AG08396 (cell line): ENCODE measurements at places on chromosomes 16 and 17.

- no peak for DNase-seq
Measured at GRCh38 chr17:50583641-50584040, 23.1 kb downstream of the CACNA1G start.

- no peak for DNase-seq
Measured at GRCh38 chr17:77568540-77568939, 390.0 kb upstream of the TNRC6C start.

GRCh38 chr17:27573971-27574525, 56.9 kb upstream of the LGALS9 start:
- no peak for DNase-seq

DNA sequence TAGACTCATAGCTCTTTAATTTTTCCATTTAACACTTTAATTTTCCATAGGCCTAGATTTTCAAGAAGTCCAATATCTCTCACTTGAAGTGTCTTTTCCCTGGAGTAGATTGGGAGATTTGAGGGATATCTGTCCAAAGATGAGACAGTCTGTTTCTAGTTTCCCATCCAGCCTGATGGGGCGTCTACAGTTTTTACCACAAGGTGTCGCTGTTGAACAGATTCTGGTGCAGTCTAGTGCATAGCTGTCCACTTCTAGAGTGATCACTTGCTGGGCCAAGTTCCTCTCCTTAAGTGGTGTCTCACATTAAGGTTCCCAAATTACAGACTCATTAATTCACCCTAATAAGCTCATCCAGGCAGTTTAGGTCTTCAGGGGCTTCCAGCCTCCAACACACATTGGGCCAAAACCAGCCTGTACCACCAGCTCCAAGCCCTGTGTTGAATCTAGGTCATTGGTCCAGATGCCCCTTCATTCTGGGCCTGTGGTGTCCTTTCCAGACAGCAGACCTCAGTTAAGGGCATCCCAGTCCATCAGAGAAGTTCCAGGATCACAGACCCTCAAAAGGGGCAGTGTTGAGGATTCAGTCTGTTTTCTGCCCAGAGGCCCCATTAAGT, 9.4 kb downstream of the SNX20 start:
- DNase-seq, result peak; percentile 43

- DNase-seq, result no peak
Measured at GRCh38 chr16:8182761-8183160, 407.6 kb downstream of the TMEM114 start.

DNA sequence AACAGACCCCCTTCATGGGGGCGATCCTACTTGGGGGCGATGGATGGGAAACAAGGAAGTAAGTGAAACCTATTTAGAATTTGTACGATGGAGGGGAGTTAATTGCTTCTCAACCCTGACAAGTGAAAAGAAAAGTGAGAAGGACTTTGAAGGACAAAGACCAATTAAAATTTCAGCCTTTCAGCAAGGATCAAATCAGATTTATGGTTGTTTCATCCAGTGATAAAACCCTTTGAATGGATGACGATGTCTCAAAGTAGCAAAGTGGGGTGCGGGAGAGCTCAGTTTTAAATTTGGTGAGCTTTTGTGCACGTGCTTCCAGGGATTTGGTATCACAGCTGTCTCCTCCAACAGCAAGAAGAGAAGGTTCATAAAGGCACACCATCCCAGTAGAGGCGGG, 51.7 kb downstream of the CMIP start:
- no peak for DNase-seq

DNA sequence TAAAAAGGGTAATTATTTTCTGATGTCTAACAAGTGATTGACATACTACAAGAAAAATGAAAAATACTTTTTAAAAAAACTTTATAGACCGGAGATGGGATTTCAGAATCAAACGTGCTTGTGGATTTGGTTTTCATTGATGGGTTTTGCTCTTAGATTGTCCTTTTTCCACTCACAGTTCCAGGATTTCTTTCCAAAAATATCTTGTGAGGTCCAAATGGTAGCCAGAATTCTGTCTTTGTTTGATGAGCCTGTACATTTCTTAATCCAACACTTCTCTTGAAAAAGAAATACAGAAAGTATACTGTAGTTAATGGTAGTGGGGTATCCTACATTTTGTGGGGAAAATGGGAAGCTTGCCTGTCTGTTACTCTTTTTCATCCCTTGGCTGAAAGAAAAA, 329.3 kb downstream of the KCNJ2 start:
- DNase-seq, result no peak

DNA sequence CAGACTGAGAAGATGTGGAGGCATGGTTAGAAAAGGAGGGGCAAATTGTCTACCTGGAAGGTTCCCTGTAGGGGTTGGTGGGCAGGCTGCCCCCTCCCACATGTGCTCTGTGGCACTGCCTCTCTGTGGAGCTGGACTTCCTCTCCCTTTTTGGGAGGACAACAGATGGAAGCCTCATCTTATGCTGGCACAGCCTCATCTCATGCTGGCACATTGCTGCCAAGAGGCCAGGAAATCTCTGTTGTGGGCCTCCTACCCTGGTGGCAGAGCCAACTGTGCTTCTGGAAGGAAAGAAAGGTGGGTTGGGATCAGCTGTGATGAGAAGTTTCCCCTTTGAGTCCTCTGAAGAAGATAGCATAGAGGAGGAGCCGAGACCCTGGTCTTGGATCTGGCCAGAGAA, 19.7 kb upstream of the BRD7 start:
- DNase-seq, result no peak

DNA sequence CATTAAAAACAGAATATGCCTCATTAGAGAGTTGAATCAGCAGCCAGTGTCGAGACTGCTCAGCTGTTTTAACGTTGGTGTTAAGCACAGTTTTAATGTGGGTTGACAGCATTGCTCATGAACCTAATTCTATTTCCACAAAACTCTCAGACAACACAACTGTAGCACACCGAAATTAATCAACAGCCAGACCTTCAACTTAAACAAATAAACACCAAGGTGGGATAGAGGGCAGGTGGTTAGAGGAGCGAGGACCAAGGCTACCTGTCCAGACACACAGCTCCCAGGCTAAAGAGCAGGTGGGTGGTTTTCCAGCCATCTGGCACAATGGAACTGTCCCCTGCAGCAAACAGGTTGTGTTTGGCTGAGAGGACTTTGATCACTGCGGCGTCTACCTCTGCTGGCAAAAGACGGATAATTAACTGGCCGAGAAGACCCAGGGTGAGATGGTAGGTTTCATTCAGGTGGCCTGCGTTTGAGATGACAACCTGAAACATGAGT, 69.6 kb upstream of the ATP2A3 start:
- no peak for DNase-seq

- DNase-seq, result no peak
Measured at GRCh38 chr17:70336411-70336810, 167.1 kb downstream of the KCNJ2 start.

DNA sequence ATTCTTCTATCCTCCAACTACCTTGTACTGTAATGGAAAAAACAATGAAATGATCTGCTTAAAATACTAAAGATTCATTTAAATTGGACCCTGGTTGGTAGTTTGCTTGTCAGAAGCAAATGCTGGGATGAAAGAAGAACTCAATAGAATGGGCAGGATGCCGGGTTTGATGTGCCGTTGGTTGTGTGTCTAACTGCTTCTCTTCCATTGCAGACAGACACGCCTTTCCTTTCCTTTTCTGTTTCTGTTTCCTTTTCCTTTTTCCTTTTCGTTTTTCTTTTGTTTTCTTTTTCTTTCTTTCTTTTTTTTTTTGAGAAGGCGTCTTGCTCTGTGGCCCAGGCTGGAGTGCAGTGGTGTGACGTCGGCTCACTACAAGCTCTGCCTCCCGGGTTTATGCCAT, 64.6 kb downstream of the PLCG2 start:
- no peak for DNase-seq

DNA sequence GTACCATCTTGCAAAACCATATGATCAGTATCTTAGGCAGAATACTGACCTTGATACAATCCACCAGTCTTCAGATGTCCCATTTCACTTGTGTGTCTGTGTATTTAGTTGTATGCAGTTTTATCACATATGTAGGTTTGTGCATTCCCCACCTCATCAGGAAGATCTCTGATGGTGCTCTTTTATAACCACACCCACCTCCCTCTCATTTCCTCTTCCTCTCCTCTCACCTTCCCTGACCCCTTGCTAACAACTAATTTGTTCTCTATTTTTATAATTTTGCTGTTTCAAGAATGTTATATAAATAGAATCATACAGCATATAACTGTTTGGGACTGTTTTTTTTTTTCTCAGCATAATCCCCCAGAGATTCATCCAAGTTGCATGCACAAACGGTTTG, 52.0 kb upstream of the ACSM2B start:
- no peak for DNase-seq

DNA sequence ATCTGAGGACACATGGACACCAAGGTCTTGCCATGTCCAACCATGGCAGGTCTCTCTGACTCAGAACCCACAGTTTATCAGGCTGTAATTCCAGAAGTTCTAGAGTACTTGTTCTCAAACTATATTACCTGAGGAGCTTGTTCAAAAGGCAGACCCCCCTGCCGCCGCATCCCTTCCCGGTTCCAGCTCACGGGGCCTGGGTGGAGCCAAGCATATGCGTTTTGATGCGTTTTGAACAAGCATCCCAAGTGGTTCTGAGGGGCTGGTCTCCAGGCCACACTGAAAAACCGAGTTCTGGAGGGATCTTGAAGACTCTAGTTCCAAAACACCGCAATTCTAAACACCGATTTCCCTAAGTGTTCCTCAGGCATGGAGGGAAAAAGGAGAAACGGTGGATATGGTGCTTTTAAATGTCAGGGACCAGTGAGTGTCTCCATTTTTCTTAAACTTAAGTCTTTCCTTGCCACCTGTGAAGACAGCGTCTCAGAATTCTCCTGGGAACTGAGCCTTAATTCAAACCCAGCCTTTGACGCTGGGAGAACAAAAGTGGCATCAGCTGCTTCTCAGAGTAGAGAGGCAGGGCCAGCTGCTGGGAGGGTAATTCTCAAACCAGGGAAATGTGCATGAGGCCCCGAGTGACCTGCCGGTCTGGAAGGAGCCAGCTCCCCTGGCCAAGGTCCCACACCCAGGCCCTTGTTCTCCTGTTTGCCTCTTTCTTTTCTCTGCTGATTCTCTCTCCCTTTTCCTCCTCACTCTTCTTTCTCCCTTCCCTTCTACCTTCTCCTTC, 84.4 kb upstream of the PLCG2 start:
- DNase-seq, result no peak

GRCh38 chr17:8997994-8998628, 23.2 kb upstream of the NTN1 start:
- peak; percentile 70 for DNase-seq

- DNase-seq, result peak; percentile 46
Measured at GRCh38 chr17:42562388-42563142, 617 bp downstream of the COASY start.

GRCh38 chr16:58513874-58514273, 1.4 kb upstream of the SETD6 start:
- no peak for DNase-seq

GRCh38 chr17:68782789-68783188, 172.4 kb downstream of the ABCA8 start:
- DNase-seq, result peak; percentile 18

DNA sequence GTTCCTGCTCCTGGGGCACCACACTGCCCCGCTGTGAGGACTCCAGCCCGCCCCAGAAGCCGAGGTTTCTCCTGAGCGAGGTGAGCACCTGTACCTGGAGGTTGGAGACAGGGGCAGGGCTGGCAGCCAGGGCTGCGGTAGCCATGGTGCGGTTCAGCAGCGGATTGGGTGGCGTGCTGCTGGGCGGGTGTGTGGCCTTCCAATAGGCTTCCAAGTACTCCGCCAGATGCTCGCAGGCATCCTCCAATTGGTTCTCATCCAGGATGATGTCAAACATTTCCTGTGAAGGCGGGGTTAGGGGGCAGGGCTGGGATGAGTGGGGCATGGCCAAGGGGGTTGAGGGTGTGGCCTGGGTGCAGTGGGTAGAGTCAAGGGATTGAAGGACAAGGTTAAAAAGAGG, 11.3 kb upstream of the ARL5C start:
- DNase-seq, result peak; percentile 27
